ENCODE measurements at places on chromosomes 7 and 10.

DNA sequence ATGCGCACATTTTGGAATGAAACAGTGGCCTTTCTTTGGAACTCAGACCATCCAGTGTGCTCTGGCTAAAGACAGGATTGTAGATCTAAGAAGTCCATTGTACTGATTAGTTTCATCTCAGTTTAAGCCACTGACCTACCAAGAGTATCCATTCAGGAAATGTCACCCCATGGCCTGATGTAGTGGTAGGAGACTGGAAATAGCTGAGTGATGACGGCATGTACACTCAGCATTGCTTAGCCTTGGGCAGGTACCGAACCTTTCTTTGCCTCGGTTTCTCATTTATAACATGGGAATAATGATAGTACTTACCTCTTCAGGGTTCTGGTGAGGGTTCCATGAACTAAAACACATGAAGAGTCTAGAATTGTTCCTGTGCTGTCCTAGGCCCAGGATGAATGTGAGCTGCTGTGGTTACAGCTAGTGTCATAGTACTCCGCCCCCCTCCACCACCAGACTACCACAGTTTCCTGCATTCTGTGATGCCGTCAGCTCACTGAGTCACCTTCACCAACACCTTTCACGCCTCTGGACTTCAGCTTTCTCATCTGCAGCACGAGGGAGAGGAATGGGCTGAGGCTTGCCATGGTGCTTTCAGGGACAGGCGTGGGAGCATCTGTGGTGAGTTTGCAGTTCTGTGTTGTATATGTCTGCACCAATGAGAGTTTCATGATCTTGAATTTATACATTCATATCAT is 484.0 kb upstream of the GALNT17 start:
- DNase-seq, result peak; percentile 60

DNA sequence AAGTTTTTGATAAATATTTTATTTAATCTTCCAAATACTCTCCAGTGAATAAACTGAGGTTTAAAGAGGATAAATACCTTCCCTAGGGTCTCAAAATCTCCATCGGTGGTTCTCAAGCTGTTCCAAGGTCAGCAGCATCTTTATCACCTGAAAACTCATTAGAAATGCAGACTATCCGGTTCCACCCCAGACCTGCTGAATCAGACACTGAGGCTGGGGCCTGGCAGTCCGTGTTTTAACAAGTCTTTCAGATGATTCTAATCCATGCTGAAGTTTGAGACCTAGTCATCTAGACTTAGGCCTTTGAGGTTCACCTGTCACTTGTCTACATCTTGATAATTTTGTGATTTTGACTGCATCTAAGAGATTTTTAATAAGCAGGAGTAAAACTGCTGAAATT is 37.5 kb downstream of the PLEKHA8 start:
- no peak for DNase-seq

- no peak for DNase-seq
Measured at GRCh38 chr10:48508791-48509772, 95.8 kb downstream of the ARHGAP22 start.

- no peak for DNase-seq
Measured at GRCh38 chr7:56537952-56538351, 421.7 kb upstream of the NUPR2 start.

DNA sequence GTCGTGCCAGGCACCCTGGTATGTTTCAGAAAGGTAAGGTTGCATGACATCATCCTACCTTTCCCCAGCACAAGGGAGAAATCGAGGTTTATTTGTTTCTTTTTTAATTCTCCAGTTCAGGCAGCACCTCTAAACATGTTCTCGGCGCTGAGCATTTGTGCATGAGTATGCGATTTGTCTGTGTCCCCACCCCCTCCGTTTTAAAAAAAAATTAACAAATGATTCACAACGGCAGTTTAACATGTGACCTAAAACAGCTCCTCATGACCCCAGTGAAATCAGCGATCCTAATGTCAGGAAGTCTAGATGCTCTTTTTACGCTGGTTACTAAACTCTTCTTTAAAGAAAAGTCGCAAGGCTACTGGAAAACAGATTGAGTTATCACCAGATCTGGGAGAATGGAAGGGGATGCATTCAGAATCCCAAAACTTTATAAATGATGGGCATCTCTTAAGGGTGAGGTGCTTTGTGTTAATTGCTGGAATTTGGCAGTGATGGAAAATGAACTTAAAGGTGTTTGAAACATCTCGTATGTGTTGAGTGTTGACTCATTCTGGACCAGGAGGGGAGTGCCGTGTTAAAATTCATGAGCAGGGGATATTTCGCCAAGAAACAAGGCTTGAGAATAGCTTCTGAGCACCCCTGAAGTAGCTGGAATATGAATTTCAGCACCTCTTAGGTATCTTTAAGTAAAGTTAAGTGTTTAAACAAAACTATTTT is 106.8 kb upstream of the PDCD4 start:
- no peak for DNase-seq

DNA sequence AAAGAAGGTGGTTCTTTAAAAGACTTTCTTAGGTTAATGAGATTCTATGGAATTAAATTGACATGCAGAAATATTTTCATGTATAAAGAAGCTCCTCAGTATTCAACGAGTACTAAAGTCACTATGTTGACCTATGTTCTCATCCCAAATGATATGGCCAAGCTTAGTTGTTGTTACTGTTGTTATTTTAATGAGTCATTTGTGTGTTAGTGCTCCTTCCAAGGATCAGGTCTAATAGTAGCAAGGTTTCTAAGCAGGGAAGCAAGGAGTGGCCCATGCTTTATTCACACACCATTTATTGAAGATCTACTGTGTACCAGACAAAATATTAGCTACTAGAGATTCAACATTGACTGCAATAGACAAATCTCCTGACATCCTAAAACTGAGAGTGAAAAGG is 41.9 kb downstream of the LRRN3 start:
- no peak for DNase-seq

GRCh38 chr7:121697731-121698316 is 175.1 kb upstream of the PTPRZ1 start:
- no peak for DNase-seq

DNA sequence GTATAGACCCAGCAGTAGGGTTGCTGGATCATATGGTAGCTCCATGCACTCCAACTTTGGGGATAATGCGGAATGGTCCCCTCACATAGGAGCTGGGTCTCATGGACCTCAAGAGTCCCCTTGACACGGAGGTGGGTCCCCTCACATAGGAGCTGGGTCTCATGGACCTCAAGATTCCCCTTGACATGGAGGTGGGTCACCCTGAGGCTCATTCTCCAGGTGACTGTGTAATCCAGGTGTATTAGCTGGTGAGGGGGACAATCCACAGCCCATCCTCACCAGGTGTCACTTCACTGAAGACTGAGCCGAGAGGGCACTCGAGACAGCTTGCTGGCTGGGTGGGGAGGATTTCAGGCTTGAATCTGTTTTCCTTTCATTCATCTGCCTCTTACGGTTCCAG is 121.9 kb downstream of the PTPN20 start:
- no peak for DNase-seq

DNA sequence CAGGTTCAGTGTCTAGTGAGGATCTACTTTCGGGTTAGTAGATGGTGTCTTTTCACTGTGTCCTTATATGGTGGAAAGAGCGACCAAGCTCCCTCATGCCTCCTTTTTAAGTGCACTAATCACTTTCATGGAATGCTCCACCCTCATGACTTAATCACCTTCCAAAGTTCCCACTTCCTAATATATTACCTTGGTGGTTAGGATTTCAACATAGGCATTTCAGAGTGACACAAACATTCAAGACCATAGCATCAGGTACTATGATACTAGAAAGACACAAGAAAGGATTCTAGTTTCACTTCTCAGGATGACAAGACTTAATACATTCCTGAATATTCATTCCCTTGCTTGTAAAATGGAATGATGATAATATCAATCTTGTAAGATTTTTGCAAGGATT is 119.1 kb upstream of the FAM3C start:
- DNase-seq, result no peak

GRCh38 chr7:107164092-107164491 is 4.7 kb upstream of the HBP1 start:
- no peak for DNase-seq

- no peak for DNase-seq
Measured at GRCh38 chr7:157897681-157898080, 560.9 kb downstream of the DNAJB6 start.

DNA sequence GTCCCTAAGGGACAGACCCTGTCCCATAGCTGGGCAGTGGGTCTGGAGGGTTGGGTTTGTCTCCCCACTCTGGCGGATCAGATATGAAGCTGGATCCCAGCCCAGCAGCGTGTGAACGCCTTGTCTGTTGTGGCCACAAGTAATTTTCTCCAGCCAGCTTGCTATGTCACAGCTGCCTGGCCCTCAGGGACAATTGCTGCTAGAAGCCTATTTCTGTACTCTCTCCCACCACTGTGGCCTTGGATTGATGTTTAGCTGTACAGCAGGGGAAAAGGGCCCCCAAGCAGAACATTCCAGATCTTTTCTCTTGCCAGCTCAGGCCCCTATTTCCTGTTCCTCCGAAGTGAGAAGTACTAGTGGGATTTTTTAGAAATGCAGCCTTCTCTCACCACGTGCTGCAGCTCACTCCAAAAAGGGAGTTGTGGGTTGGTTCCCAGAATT is 53.5 kb upstream of the WAC start:
- no peak for DNase-seq

DNA sequence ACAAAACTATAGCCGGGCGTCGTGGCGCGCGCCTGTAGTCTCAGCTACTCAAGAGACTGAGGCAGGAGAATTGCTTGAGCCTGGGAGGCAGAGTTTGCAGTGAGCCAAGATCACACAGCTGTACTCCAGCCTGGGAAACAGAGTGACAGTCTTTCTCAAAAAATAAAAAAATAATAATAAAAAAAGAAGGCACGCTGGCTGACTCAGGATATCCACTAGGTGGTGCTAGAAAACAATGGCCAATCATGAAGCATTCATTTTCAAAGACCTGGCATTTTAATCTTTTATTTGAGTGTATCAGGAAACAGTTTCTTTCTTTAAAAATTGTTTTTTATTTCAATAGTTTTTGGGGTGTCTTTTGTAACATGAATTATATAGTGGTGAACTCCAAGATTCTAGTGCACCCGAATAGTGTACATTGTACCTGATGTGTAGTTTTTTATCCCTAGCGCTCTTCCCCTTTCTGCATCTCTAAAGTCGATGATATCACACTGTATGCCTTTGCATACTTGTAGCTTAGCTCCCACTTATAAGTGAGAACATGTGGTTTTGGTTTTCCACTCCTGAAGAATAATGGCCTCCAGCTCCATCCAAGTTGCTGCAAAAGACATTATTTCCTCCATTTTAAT is 88.6 kb downstream of the LYZL1 start:
- DNase-seq, result no peak

DNA sequence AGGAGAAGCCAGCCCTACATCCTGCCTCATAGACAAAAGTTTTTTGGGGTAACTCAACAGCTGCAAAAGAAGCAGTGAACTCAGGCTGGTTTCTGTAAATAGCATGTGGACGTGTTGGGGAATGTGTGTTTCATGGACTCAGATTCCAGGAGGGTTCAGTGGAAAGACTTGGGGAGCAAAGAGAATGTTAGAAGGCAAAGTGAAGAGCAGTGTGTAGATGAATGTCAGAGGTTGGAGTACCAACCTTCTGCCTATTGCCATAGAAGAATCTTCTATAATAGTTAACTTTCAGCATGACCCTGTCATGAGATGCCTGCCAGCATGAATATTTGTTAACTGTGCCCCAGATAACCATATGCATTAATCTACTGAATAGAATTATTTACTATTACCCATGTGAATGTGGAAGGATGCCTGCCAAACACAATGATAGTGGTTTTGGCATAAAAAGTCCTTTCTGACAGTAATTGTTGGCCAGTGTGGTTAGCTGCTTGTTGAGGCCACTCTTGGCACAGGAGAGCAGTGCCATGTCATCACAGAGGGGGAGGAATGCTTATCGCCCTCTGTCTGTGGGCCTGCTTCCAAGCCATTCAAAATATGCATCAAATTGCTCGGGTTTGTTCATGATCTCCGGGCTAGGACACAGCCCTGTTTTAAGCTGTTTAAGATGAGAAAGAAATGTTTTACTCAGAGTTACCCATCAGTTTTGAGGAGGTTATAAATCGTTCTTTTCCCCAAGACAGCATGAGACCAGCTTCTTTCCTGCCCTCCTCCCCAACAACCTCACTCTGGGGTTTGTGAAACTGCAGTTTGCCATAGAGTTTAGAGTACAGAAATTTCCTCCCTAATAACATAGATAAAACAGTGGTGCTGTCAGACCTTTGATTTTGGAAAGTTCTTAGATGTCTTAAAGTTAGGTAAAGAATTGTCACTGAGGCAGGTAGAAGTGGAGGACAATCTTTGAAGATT is 165.3 kb downstream of the WNT2 start:
- DNase-seq, result no peak

- DNase-seq, result no peak
Measured at GRCh38 chr10:132765435-132765834, 20.5 kb downstream of the NKX6-2 start.

DNA sequence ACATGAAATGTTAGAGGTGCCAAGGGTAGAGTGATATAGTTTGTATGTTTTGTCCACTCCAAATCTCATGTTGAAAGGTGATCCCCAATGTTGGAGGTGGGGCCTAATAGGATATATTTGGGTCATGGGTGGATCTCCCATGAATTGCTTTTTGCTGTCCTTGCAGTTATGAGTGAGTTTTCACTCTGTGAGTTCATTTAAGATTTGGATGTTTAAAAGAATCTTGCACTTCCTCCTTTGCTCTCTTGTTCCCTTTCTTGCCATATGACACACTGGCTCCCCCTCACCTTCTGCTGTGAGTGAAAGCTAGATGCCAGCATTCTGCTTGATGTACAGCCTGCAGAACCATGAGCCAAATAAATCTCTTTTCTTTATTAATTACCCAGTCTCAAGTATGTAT is 269.2 kb downstream of the ZWINT start:
- DNase-seq, result no peak

DNA sequence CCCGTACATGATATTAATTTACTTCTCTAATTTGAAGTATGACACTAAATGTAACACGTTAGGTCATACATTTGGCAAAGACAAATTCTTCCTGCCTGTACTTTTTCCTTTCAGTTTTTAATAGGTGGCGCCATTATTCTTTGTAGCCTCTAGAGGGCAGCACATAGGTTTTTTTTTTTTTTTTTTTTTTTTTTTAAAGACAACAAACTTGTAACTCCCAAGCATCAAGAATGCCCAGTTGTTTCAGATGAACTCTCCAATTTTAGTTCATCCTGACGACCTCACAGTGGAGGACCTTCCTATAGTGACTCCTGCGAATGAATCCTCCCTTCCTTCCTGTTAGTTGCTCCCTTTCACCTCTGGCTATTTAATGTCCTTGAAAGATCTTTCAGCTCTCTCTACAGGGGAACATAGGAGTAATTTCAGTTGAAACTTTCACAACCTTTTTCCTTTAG is 139.3 kb upstream of the HDAC9 start:
- DNase-seq, result no peak

GRCh38 chr7:102029616-102030015 is 212.2 kb downstream of the CUX1 start:
- no peak for DNase-seq
